ENCODE measurements at places on chromosomes 2 and 18.

- DNase-seq = no peak
These were observed 44.9 kb downstream of the ZEB2 start for GRCh38 chr2:144475044-144475443.

DNA sequence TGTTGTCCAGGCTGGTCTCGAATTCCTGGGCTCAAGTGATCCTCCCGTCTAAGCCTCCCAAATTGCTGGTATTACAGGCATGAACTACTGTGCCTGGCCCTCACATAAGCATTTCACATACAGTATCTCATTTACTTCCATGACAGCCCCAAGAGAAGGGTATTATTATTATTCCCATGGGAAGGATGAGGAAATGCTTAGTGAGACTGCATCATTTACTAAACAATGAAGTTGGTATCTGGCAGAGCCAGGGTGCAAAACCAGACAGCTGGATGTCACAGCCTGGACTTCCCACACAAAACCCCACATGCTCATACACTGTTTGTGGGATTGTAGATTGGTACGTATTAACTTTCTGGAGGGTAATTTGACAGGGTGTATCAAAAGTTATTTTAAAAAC, 29.9 kb downstream of the DAPL1 start:
- no peak for DNase-seq

DNA sequence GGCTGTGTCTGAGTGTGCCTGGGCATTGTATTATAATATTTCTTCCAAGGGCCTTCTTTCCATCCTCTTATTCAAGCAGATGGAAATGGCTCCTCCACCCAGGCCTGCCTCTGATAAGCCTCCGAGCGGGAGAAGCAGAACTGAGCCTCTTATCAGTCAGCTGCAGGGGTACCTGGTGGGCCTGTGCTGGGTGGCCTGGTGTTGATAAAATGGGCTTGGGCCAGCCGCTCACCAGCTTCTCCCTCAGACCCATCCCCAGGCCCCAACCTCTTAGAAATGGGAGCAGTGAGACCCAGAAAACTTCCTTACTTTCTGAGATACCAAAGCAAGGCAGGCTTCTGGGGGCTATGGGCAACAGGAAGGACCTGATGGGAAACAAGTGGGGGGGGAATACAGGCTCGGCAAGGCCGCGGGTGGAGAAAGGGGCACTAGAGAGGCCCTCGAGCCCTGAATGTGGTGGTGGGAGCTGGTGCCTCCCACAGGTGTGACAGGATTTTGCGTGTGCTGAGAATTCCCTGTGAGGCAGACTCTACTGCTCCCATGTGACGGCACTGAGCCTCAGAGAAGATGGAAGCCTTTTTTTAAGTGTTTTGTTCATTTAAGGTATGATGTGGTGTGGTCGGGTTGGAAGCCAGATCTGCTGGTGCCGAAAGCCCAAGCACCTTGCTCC, 18.3 kb downstream of the GYPC start:
- DNase-seq = no peak

GRCh38 chr2:10278029-10278762, 24.5 kb upstream of the HPCAL1 start:
- peak; percentile 97 for DNase-seq

DNA sequence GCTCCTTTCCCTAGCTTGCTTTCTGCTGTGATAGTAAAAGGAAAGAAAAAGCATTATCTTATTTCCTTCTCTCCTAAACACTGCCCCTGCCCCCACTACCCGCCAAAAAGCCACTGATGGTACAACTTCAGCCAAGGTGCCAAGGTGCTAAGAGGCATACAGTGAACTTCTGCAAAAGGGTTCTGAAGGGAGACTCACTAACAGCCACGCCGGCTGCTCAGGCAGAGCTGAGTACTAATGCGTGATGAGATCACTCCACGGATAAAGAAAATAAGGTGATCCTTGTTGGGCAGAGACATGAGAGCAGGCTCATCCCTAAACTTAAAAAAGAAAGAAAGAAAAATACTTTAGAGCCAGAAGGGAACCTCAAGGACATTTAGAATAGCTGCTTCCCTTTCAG, 60.5 kb upstream of the PXDN start:
- DNase-seq = no peak

DNA sequence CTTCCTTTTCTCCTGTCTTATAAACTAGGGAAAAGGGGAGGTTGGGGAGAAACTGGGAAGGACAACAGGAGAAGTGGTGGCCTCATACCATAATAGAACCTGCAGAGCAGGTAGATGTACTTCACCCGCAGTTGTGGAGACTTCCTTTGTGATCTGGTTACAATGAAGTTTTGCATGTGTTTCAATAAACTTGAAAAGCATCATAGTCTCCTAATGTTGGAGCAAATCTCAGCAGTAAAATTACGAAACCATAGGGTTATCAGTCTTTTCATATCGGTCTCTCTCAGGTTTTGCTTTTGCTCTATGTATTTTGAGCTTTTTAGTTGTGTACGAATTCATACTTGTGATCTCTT, 30.5 kb downstream of the ANO7 start:
- no peak for DNase-seq

DNA sequence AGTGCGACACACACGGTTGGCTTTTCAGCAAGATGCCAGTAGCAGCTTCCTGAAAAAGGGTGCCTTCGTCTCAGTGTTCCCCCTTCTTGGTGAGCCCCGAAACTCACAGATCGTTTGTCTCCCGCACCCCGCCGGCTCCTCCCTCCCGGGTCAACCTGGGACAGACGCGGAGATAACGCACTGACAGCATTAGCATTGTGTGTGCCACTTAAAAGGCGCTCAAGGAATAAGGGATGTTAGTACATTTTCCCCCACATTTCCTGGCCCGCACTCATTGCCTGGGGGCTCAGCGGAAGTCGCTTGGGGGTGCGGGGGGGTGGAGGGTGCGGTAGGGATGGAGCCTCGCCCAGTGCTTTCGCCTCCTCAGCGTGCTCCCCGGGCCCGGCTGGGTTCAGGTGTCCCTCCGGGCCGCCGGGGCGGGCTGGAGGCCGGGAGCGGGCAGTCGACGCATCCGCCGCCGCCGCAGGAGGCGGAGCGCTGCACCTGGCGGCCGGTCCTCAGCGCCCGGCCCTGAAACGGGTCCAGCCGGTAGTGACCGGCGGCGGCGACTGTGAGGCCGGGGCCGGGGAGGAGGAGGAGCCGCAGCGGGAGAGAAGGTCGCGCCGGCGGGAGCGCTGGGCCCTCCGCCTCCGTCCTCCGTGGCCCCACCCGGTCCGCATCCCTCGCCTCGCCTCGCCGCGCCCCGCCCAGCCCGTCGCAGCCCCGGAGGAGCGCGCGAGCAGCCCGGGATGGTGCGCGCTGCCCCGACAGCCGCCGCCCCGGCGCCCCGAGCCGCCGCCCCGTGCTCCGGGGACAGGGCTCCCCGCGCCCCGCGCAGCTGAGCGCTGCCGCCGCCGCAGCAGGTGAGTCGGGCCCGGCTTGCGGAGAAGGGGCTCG, at the start of gene MFSD6:
Gene MFSD6, plus strand, starts transcription at position 694 of the 876 bp plus-strand sequence. CDS start 27,675 bp downstream, outside the sequence.
- peak; percentile 55 for DNase-seq

DNA sequence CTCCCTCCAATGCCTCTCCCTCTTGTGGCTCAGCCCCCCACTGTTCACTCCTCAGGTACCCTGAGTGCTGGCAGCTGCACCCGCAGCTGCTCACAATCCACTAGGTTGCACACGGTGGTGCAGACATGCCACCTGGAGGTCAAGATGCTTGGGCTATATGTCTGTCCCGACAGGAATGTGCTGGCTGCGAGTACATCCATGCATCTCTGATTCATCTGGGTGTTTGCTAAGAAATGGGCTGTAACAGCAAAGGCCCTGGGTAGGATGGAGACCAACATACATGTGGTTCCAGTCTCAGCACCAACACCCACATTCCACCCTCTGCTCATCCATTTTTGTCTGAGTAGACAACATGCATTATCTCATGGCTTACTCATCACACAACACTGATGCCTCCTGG, 31.3 kb downstream of the ANKMY1 start:
- DNase-seq = no peak

GRCh38 chr2:208179028-208179609, 10.7 kb downstream of the C2orf80 start:
- DNase-seq = no peak

DNA sequence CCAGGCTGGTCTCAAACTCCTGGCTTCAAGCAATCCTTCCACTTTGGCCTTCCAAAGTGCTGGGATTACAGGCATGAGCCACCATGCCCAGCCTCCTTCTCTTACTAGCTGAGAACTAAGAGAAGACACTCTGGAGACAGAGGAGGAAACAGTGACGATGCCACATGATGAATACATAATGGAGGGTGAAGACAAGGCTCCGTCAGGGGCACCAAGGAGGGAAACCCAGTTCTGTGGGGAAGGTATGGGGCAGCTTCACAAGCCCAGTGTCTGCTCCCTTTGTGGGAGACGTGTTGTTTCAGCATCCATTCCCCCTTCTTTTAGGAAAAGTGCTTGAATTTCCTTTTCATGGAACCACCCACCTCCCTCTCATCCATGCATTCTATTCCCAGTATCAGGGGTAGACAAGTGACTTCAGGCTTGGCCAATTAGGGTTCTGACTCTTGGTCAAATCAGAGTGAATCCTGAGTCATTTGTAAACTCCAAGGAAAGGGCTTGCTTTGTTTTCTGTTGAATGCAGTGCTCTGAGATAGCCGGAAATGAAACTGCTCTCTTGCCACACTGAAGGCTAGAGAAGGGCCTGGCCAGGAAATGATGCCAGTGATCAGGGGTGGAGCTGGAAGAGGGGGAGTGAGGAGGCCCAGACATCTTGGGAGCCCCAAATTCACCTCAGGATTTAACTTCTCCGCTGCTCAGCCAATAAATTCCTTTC, 23.7 kb downstream of the TMEM127 start:
- peak; percentile 86 for DNase-seq

GRCh38 chr2:61978522-61978921, 73.0 kb downstream of the COMMD1 start:
- no peak for DNase-seq

- no peak for DNase-seq
These were observed 810.1 kb upstream of the POU3F3 start for GRCh38 chr2:104043864-104044263.

GRCh38 chr2:148430101-148430500, 214.4 kb upstream of the EPC2 start:
- no peak for DNase-seq

- no peak for DNase-seq
These were observed 24.8 kb downstream of the GPC1 start for GRCh38 chr2:240460253-240460711.
